ENCODE measurements at places on chromosomes 2 and 18. TPM values are rescaled to one million over a fixed set of nuclear protein-coding genes. Genes with fewer than 3 reads are reported as not detected.

Gene ANKRD29
- polyA plus RNA-seq = 1.3 TPM

GRCh38 chr2:216911008-216911407 lies 51.1 kb upstream of the TNP1 start:
- DNase-seq = no peak

Gene SPOPL
- 28.7 TPM for polyA plus RNA-seq

Gene EFHD1
- polyA plus RNA-seq = 52.4 TPM

Gene G6PC2
- polyA plus RNA-seq = not detected

DNA sequence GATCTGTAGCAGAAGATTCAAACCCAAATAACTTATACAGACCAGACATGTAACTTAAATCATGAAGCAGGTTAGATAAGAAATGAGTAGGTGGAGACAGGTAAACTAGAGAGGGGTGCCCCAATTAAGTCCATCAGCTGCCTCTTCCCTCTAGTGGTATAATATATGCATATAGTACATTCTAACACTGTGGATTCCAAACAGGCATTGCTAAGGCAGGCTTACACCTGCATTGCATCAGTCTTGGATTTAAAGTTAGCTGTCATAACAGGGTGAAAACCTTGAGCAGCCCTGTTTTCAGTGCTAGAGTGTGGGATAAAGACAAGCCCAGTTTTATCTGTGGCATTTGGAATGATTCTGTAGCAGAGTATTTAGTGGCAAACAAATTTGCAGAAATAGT lies 63.4 kb downstream of the NYAP2 start:
- DNase-seq = no peak

Gene GPR155
- 5.3 TPM for polyA plus RNA-seq

- DNase-seq = no peak
Observed at GRCh38 chr2:234467289-234467688, 29.6 kb downstream of the ARL4C start.

DNA sequence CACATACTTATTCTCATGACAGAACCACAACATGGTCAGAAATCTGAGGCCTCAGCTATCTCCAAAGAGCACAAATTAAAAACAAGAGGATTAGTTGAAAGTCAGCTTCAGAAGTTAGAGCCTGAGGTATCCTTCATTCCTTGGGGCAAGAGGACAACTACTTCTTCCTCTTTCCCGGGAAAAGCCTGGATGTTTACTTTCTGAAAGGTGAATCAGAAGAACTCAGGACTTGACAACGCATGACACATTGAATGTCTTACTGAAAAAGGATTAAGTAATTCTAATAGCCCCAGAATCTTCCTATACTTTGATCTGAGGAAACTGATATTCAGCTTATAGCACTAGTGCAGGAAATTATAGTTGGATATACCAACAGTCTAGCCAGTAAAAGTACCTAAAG lies 573.2 kb downstream of the METTL4 start:
- no peak for DNase-seq

Gene LAMA1
- polyA plus RNA-seq = 77.7 TPM

DNA sequence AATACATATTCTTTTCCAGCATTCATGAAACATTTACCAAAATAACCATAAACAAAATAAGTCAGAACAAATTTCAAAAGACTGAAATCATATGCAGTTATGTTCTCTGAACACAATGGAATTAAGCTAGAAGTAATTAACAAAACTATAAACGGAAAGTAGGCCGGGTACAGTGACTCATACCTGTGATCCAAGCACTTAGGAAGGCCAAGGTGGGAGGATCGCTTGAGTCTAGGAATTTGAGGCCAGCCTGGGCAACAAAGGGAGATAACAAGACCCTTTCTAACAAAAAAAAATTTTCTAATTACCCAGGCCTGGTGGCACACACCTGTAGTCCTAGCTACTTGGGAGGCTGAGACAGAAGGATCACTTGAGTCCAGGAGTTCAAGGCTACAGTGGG lies 14.9 kb downstream of the ATAD2B start:
- no peak for DNase-seq

Gene OXER1
- polyA plus RNA-seq = 12.7 TPM

Gene LAMA3
- polyA plus RNA-seq = 1.7 TPM

- peak; percentile 60 for DNase-seq
Observed at GRCh38 chr2:3282056-3282998, 95.3 kb downstream of the EIPR1 start.

DNA sequence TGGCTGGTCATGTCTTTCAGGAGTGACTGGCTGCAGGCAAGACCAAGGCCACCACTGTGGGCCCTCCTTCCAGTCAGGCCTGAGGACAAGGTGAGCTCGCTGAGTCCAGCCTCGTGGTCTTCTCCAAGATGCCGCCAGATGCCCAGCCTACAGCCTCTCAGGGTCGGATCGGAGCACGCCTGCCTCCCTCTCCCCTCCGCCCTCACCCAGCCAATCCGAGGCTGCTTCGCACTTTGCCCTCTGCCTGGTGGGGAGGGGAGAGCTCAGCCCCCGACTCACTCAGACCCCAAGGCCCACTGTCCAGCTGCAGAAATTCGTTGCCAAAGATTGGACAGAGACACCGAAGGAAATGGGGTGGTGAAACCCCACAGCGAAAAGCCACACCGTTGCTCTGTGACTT lies 33.1 kb downstream of the ATOH8 start:
- no peak for DNase-seq

DNA sequence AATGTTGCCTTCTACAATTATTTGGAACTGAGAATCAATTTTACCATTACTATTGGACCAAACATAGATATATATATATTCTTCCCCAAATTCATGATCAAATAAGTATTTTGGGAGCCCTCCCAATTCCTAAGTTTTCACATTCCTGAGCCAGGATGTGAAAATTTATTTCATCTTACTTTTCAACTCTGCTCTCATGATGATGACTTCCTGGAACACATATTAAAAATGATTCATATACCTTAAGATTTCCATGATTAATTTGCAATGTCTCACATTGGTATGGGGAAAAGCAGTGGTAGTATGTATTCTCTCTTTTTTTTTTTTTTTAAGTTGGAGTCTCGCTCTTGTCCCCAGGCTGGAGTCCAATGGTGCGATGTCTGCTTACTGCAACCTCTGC lies 596.1 kb upstream of the ZEB2 start:
- DNase-seq = no peak

- no peak for DNase-seq
Observed at GRCh38 chr2:144120487-144120886, 399.4 kb downstream of the ZEB2 start.

Gene ADNP2
- polyA plus RNA-seq = 22.6 TPM

Gene BCL11A
- 12.7 TPM for polyA plus RNA-seq

GRCh38 chr2:7403092-7403775 lies 486.0 kb downstream of the RNF144A start:
- no peak for DNase-seq

DNA sequence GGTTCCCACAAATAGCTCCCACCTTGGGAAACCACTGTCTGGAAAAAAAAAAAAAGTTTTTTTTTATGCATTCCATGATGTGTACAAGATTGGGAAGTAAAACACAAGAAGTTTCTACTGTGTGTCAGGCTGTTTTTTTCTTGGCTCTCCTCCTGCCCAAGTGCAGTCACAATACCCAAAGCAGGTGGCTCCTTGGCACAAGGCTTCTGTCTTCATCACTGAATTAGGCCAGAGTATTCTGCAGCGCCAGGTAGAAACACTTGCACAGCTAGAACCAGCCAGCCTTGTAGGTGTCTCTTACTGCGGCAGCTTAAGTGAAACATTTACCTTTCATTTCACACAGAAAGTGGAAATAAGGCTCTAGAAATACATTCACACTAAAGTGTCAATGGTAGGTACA lies 23.8 kb upstream of the MAL start:
- no peak for DNase-seq

- peak; percentile 28 for DNase-seq
Observed at GRCh38 chr2:199798831-199799580, 52.0 kb downstream of the FTCDNL1 start.

DNA sequence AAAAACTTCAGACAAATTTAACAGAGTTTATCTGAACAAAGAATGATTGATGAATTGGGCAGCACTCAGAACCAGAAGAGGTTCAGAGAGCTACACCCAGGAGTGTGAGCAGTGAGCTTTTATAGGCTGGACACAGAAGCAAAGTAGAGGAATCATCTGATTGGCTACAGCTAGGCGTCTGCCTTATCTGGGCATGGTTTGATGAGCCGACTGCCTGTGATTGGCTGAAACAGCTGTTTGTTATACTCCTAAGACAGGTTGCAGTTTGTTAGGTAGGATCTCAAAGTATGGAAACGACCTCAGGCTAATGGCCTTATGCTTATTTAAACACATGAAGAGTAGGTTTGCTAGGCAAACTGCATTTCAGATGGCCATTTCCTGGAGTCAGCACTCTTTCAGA lies 188.9 kb downstream of the MYO1B start:
- DNase-seq = no peak

Gene FABP1
- 15.0 TPM for polyA plus RNA-seq

DNA sequence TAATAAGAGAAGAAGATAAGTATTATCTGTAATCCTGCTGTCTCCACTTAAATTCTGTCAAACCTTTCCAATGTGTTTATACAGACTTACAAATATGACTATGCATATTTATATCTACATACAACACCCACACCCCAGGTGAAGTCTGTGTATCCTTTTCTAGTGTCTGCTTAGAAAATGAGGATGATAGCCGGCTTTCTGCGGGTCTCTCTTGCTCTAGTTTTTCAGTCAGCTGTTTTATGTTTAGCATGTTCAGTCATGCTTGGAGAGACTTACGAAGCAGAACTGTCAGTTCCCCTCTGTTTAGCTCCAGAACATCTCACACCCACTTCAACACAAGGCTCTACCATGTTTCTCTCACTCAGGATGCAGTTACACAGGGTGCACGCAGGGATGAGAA lies 137.3 kb upstream of the NFATC1 start:
- no peak for DNase-seq

GRCh38 chr2:89848763-89849368 lies 1157.4 kb downstream of the RPIA start:
- no peak for DNase-seq

GRCh38 chr2:118874324-118874723 lies 26.9 kb upstream of the EN1 start:
- DNase-seq = no peak

Gene NEU4
- 2.2 TPM for polyA plus RNA-seq

GRCh38 chr2:52874466-52875106 lies 893.0 kb upstream of the CHAC2 start:
- no peak for DNase-seq

Gene POU3F3
- polyA plus RNA-seq = 85.7 TPM

DNA sequence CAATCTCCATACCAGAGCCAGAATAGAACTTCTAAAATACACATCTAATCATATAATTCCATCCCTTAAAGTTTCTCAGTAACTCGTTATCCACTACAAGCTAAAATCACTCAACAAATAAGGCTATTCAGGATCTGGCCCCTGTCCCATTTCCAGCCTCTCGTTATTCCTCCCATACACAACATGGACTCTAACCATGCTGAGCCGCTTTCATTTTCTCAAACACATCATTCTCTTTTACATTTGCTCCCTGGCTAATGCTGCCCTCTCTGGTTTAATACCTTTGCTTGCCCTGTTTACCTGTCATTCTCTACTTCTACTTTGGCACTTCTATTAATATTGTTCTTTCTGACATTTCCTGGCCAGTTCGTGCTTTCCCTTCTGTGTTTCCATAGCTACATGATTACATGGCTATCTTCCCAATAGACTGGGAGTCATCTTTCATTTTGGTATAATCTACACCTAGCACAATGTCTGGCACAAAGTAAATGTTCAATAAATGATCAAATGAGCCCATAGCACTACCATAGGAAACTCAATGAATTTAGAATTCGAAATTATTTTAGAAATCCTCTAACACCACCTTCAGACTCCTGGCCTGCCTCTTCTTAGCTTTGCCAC lies 163.6 kb upstream of the VRK2 start:
- no peak for DNase-seq

GRCh38 chr2:63817382-63817781 lies 24.3 kb upstream of the UGP2 start:
- no peak for DNase-seq

DNA sequence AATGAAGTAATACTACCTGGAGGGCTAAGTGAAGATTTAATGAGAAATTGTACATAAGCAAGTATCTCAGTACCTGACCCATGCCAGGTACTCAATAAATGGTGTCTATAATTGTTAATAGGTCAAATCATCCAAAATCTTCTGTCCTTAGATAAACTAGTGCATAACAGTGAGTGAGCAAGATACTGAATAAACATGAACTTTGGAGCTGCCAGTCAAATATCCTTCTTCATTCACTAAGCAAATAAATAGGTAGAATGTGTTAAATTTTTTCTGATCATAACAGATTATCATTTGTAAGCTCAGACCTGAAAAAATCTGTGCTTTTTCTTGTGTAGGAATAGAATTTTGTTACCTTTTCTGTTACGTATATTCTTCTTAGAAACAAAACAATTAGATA lies 39.6 kb downstream of the RAB3GAP1 start:
- no peak for DNase-seq

DNA sequence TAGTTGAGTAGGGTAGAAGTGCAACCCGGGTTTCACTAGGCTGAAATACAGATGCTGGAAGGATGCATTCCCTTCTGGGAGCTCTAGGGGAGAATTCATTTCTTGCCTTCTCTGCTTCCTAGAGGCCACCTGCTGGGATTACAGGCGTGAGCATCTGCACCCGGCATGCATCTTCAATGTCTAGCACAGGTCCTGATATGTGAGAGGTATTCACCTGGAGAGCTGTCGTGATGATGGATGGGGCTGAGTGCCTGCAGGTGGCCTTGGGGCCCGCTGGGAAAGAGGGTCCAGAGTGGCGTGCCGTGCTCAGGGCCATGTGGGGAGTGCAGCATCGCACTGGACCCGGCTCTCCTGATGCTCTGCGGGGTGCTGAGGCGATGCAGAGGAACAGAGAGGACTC lies 6.6 kb upstream of the NTSR2 start:
- DNase-seq = no peak

Gene NETO1
- polyA plus RNA-seq = 1.6 TPM

Gene ZNF804A
- 1.8 TPM for polyA plus RNA-seq

- DNase-seq = no peak
Observed at GRCh38 chr2:196840171-196840570, 31.0 kb upstream of the C2orf66 start.
